ENCODE measurements at places on chromosomes 6 and 20.

DNA sequence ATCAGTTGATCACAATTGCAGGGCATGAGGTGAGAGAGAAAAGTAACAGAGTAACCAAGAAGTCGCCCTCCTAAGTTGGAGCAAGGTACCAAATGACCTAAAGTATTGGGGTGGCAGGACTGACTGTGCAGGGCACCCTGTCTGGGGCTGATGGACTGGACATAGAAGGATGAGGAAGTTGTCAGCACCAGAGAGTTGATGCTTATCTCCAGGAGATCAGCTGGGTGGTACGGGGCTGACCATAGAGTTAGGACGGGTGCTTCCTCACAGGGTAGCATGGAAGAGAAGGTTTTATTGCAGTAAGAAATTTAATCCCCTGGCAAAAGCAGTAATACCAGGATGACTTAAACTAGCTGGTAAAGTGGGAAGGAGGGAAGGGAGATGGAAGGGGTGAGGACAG lies 66.7 kb downstream of the TMEM170B start:
- no peak for DNase-seq

DNA sequence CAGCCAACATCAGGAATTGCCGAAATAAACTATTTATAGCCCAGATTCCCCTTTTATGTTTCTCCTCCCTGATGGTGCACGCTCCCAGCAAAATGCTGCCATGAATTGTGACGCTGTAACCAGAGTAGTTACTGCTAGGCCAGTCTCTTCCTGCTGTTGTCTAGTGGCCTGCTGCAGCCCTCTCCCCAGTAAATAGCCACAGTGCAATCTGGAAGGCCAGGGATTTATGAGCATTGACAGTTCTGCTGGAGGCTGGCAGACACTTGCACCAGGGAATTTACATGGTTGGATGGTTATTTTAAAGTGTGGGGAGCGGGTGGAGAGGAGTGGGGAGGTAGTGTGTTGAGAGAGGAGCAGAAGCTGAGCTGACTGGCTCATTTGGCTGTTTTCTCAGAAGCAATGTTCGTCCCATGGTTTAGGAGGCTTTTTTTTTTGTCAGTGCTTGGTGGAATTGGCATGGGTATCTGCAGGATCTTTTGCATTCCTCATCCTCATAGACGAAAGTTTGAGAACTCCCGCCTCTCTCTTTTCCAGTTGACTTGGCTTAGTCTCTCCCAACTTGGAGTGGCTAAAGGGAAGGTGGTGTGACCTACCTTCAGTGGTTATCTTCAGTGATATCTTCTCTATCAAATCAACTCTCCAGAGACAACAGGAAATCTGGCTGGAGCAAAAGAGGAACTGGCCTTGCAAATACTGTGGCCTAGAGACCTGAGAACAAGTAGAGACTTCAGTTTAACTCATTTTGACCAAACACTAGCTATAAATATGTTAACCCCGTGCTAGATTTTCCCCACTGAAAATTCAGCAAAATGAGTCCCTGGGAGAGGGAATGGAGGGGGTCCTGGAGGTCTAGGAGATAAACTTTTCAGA lies 99.3 kb upstream of the VSTM2L start:
- DNase-seq: no peak

- DNase-seq: peak; percentile 4
Measured at GRCh38 chr6:136593748-136594490, 43.7 kb upstream of the MAP7 start.

- no peak for DNase-seq
Measured at GRCh38 chr6:37866590-37867507, 47.3 kb downstream of the ZFAND3 start.

DNA sequence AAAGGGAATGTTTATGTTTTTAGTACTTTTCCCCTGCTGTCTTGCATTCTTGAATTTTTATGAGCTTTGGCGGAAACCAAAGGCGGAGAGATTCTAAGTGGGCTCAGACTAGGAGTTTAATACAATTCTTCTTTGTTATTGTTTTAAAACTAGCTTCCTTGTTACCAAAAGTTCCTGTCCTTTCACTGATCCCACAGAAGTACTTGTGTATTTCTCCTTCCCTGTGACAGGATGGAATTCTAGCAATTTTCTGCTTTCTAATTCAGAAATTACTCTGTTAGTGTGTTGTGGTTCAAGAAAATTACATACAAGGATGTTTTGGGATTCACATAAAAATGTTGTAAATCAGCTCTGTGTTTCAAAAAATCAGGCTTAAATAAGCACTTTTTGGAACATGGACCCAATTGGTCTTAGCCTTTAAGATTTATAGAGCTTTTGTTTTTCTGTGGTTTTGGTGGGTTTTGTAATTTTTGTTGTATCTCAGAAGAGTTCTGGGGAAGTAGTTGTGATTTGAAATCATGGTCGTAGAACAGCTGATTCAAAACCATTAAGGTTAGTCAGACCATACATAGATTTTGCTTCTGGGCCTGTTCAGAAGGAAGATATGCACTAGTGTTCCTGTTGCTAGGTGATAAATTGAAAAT lies 17.6 kb upstream of the CTAGE9 start:
- no peak for DNase-seq

DNA sequence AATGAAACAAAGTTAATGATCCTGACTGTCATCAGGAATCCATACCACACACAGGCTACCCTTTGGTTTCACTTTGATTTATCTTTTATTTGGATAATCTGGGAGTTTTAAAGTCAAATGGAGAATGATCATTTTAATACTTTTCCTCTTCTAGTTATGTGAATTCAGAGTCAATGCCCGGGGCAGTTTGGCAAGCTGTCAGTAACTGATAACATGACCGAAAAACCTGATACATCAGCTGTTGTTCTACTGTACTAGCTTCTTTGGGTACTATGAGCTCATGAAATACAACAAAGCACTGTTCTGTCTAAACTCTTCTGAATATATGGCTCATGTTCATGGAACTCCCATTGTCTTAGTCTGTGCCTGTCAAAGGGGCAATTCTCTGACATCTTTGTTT lies 30.2 kb downstream of the KLHL31 start:
- DNase-seq: no peak

GRCh38 chr6:99905209-99906106 lies 88.6 kb downstream of the MCHR2 start:
- DNase-seq: no peak

GRCh38 chr6:41424370-41425058 lies 89.1 kb downstream of the NCR2 start:
- peak; percentile 52 for DNase-seq

- no peak for DNase-seq
Measured at GRCh38 chr20:38334016-38334415, 12.3 kb upstream of the LBP start.

DNA sequence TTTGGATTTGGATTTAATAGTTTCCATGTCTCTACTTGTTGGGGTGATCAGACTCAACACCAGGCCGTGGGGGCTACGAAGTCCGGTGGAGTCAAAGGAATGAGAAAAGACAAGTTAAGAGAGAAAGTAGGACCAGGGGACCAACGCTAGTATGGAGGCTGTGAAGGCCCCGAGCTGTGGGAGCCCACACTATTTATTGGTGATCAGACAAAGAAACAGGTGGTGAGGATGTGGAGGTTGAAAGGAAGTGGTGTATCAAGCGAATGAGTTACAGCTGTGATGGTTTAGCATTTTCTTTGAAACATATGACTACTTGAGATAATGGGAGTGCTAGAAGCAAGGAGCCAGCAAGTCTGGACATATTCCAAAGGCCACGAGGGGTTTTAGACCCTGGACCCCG lies 62.4 kb downstream of the AKAP7 start:
- DNase-seq: no peak

GRCh38 chr20:843912-844311 lies 10.4 kb downstream of the FAM110A start:
- no peak for DNase-seq

GRCh38 chr6:51494342-51494741 lies 593.1 kb downstream of the PKHD1 start:
- no peak for DNase-seq

DNA sequence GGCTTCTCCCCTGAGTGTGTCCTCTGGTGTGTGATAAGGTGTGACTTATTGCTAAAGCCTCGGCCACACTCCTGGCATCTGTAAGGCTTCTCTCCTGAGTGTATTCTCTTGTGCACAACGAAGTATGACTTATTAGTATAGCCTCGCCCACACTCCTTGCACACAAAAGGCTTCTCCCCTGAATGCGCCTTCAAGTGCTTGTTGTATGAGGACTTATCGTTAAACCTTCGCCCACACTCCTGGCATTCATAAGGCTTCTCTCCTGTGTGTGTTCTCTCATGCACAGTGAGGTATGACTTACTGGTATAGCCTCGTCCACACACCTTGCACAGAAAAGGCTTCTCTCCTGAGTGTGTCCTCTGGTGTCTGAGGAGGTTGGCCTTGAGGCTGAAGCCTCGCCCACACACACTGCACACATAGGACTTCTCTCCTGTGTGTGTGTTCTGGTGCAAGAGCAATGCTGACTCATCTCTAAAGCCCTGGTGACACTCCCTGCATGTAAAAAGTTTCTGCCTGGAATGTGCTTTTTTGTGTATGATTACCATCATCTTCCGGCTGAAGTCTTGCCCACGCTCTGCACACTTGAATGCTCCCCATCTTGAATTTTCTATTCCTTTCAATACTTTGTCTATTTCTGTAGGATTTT lies 20.4 kb downstream of the ZNF337 start:
- no peak for DNase-seq

GRCh38 chr6:24581084-24581669 lies 64.8 kb downstream of the KIAA0319 start:
- DNase-seq: peak; percentile 65

DNA sequence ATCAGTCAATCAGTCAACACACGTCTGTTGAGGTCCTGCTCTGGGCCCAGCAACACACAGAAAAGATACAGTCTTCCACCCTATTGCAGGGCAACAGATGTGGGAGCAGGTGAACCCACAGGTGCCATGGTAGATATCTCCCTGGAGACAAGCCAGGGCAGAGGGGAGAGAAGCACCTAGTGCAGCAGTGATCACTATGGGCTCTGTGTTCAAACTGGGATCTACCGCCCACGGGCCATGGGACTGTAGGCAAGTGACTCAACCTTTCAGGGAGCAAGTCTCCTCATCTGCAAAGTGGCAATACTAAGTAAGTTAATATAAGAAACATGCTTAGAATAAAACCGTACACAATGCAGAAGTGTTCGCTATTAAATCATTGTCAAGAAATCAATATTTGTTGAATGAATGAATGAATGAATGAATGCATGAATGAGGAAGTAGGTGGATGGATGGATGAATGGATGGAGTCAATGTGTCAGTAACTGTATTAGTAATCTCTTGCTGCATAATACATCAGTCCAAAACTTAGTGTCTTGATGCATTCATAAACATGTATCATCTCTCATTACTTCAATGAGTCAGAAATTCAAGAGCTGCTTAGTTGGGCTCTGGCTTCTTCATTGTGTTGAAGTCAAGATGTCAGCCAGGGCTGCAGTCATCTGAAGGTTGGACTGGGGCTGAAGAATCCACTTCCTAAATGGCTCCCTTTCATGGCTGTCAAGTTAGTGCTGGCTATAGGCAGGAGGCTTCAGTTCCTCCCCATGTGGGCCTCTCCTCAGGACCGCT lies 31.9 kb upstream of the NFATC2 start:
- no peak for DNase-seq

GRCh38 chr6:32666420-32667300 lies at the start of gene HLA-DQB1:
TSS of gene HLA-DQB1 (minus strand) at chr6:32666657. CDS start at chr6:32666607, 50 bp downstream.
- peak; percentile 53 for DNase-seq

- no peak for DNase-seq
Measured at GRCh38 chr6:116291701-116292396, 12.1 kb upstream of the TSPYL1 start.

DNA sequence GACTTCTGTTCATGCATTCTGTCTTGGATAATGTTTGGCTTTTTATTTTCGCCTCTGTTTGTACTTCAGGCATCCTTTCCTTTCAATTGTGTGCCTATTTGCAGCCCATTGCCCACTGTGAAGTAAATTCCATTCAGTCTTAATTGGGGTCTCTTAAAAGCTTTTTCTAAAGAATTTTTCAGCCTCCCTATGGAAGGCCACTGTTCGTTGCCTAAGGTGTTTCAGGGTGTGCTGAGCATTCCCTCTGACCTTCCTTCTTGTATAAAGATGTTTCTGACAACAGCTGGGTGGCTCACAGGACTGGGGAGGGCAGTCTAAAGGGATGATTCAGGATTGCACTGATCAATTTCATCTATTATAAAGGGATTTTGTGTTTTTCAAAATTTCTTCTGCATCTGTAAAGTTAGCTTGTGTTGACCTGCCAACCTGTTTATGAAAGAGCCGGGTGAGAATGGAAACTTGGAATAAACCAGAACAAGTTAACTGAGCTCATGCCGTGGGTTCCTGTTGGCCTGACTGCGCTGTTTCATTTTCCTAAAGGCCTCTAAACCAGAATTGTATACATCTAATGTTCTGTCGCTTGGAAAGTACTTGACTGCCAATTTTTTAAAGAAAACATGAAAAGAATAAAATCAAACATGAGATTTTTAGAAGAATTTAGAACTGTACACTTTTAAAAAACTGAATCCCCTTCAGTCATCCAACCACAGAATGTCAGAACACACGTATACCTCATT lies 14.3 kb downstream of the PHACTR2 start:
- no peak for DNase-seq

DNA sequence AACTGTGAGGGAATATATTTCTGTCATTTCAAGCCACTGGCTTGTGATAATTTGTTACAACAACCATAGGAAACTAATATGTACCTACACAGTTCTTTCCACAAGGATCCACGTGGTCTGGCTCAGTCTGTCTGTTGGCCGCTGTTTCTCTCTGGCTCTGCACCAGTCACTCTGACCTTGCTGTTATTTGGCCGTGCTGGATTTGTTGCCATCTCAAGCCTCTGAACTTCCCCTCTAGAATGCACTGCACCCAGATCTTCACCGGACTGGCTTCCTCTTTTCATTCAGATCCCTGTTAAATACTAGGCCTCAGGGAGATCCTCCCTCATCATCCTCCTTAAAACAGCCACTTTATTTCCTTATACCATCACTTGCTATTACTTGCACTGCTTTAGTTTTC lies 446.8 kb downstream of the TFAP2B start:
- no peak for DNase-seq

- DNase-seq: no peak
Measured at GRCh38 chr20:59812286-59813125, 120.9 kb downstream of the SYCP2 start.

- no peak for DNase-seq
Measured at GRCh38 chr6:56009636-56010035, 134.2 kb upstream of the BMP5 start.

DNA sequence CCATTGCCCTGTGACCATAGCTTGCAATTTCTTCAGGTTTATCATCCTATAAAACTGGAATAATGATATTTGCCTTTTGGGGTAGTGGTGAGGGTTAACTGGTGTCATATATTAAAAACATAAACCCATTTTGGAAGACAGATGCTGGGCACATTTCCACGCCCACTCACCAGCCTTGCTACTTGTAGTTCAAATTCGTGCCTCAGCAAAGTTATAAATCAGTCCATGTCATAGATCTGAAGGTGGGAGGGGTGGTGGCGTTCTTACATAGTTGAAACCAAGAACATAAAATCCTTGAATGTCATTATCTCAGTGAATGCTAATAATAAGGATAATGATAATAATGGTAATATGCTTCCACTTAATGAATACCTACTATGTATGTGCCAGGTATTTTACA lies 9.4 kb upstream of the ELMO2 start:
- DNase-seq: no peak

GRCh38 chr6:130900913-130901312 lies 73.7 kb downstream of the SMLR1 start:
- no peak for DNase-seq

- no peak for DNase-seq
Measured at GRCh38 chr6:72363844-72364740, 257.8 kb upstream of the KCNQ5 start.

GRCh38 chr6:2543321-2543720 lies 207.4 kb downstream of the MYLK4 start:
- no peak for DNase-seq

All from effector memory CD4-positive, alpha-beta T cell (primary cell).